Fibroblast of lung (primary cell): ENCODE measurements at places on chromosomes 6 and 20. TPM values are rescaled to one million over a fixed set of nuclear protein-coding genes. Genes with fewer than 3 reads are reported as not detected.
A peak's percentile ranks its signal among the peaks of the same experiment; 100 is the strongest.

DNA sequence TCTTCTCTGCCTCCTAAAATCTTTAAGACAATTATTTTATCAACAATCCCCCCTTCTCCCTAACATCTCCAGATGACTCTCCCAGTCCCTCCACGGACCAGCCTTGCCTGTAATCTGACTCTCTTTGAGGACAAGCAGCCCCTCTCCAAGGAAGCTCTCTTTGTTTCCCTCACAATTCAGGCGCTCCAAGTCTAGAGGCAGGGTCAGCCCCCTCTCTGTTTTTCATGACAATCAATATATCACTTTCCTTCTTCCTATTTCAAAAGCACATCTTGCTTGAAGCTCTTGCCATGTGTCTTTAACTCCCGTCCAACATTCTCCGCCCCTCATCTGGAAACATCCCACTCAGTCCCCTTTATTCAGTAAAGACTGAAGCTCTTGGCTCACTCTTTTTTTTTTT, 393.4 kb upstream of the SULF2 start:
- no peak for DNase-seq

Gene AURKA
- 4.9 and 27.7 TPM in 2 replicates for total RNA-seq

Gene FAM209B
- not detected in 2 replicates for total RNA-seq

Gene EPB41L2
- total RNA-seq, result 68.3 and 113 TPM in 2 replicates

GRCh38 chr6:117840541-117840983, 66.5 kb upstream of the SLC35F1 start:
- DNase-seq, result peak; percentile 74
